SW480 (cell line): ENCODE measurements at places on chromosomes 12 and 14.

- peak; percentile 44 for DNase-seq
Measured at GRCh38 chr12:52029685-52030084, 21.6 kb upstream of the NR4A1 start.

- DNase-seq, result no peak
Measured at GRCh38 chr14:53963320-53964227, 6.9 kb upstream of the BMP4 start.

DNA sequence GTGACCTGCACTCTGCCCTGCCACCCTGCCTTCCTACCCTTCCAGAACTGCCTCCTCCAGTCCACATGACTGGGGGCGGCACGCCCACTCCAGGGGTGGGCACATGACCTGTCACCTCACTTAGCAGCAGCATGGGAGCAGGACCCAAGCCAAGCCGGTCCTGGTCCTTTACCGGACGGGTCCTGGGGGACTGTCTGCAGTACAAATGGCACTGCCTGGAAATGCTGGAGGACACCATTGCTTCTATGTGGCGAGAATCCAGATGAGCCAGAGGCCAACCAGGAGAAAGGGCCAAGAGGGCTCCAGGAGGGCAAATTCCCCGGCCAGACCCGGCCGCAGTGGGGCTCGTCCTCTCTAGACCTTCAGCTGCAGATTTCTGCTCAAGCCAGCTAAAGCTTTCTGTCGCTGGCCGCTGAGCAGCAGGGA lies 33.1 kb downstream of the ITPK1 start:
- DNase-seq, result no peak

GRCh38 chr12:97246368-97246767 lies 216.2 kb upstream of the RMST start:
- DNase-seq, result no peak

DNA sequence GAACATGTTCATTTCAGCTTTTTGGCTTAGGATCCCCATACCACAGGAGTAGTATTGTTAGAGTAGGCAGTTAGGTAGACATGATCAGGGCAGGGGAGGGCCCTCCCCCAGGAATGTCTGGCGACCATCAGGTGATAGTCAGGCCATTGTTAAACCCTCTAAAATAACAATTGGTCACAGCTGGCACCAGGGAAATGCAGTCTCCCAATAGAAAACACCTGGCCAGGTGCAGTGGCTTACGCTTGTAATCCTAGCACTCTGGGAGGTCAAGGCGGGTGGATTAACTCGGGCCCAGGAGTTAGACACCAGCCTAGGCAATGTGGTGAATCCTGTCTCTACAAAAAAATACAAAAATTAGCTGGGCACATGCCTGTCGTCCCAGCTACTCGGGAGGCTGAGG lies 187.1 kb downstream of the MON2 start:
- DNase-seq, result no peak

- DNase-seq, result peak; percentile 8
Measured at GRCh38 chr14:58401587-58401986, 5.9 kb downstream of the TOMM20L start.

DNA sequence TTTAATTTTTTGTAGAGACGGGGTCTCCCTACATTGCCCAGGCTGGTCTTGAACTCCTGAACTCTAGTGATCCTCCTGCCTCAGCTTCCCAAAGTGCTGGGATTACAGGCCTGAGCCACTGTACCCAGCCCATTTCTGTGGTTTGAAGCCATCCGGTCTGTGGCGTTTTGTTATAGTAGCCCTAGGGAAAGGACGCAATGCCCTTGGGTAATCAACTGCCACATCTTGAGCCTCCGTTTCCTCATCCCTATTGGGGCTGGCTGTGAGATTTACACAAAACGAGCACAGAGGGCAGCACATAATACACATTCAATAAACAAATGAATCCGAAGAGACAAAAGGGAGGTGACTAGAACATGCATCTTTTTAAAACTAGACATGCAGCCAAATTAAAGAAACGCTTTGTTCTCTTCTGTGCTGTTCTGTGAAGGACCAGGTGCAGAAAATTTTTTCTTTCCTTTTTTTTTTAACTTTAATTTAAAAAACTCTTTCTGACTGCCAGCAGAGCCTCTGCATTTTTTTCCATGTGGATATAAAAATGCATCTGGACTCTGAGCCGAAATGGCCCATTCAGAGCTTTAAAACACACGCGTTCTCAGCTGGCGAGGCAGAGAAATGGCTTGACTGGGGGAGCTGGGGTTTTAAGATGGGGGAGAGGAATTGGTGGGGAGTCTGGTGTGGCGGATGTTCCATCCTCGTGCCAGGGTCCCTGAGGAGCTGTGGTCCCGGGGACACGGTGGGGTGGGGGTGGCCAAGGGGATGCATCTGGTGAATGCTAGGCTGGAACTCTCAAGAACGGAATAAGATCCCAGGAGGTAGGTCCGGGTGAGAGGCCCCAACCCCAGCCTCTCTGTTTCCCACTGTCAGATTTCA lies 119.0 kb downstream of the RBM19 start:
- no peak for DNase-seq

DNA sequence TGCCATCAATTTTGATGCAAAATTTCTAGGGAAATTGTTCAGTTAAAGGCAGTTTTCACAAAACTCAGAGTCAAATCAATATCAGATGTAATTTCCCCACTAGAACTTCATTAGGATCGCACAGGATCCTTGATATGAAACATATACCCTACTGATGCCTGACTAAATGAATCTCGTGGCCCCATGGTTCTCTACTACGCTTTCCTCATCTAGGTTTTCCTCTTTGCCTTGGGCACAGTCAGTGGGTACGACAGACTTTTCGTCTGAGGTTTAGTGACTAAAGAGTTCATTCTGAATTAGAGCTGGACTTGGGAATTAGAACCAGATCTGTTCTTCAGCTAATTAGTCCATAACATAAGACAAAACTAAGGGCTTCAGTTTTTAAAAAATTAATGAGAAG lies 42.5 kb upstream of the GNPNAT1 start:
- DNase-seq, result no peak

DNA sequence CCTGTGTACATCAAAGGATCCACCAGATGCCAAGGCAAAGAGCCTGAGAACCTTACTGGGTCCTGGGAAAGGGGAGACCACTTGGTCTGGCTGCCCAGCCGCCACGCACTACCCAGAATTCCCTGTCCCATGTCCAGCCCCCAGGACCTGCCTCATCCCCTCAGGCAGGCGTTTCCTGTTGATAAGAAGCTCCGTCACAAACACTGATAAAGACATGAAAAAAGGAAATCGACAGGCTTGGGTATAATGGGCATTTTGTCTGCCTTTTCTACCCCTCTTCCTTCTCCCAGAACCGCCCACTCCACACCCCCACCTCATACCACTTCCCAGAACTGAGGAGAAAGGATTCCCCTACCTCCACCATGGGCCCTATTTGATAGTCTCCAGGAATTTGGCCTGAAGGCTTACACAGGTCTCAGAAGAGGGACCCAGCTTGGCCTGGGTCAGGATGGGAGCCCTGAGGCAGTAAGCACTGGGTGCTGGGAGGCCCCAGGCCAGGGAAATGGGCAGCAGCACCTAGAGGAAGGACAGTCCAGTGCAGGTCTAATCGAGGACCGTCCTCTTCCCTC lies 18.8 kb downstream of the ACVRL1 start:
- no peak for DNase-seq

DNA sequence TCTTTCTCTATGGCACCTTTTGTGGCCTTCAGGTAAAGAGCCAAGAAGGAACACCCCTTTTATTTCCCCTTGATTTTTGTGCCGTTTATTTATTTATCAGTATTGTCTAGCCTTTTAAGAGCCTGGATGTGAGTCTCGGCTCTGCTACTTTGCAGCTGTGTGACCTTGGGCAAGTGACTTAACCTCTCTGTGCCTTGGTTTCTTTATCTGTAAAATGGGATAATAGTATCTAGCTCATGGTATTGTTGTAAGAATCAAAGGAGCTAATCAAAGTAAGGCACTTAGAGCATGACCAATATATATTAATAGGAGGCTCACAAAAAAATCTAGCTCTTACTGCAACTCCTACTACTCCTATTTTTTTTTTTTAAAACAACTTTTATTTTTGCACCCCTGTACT lies 179.7 kb downstream of the CHST11 start:
- no peak for DNase-seq

GRCh38 chr12:66538970-66539369 lies 139.9 kb downstream of the GRIP1 start:
- peak; percentile 25 for DNase-seq
